NCI-H1048 (cell line): ENCODE measurements at places on chromosomes 16 and 17.

DNA sequence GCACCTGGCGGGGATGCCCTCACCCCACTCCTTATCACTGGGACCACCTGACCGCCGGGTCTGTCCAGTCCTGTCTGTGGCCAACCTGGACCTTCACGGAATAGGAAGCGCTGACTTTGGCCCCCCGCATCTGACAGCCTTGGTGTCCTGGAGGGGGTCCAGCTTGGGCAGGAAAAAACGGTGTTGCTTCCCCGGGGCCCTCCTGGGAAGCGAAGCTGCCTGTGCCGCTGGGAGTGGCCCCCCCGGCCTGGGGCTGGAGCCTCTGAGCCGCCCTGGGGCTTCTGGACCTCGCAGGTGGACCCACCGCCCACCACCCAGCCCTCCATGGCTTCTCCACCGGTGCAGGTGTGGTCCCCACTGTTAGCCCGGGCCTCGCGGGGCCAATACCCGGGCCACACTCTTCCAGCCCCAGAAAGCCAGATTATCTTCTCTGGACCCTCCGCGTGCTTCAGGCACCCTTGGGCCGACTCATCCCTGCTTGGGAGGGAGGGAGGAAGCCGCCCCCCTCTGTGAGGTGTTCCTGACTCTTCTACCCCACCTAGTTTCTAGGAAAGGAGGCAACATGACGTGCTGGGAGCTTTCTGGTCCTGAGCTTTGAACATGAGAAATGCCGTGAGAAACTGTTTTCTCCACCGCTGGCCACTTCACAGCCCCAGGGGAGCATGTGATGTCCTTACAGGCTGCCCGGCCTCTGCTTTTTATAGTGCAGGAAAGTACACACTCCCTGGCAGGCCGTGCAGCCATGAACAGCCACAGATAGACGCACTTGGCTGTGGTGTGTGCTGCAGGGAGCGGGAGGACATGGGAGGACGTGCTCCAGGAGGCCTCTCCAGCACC, 1.1 kb downstream of the C1QTNF1 start:
- no peak for DNase-seq

DNA sequence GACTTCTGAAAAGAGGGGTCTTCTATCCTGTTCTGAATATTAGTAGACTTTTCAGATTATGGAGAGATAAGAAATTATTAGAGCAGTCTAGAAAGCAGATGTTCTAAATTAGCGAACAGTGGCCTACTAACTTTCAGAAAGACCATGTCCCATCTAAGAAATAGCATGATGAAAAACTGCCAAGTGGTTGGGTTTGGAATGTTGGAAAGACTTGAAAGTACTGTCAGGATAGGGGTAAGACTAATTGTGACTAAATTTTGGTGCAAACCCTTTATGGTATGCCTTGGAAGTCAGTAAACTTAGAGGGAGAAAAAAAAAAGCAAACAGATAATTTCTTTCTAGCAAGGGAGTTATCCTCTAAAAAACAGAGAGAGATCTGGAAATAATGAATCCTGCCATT, 41.1 kb downstream of the TANGO6 start:
- no peak for DNase-seq

DNA sequence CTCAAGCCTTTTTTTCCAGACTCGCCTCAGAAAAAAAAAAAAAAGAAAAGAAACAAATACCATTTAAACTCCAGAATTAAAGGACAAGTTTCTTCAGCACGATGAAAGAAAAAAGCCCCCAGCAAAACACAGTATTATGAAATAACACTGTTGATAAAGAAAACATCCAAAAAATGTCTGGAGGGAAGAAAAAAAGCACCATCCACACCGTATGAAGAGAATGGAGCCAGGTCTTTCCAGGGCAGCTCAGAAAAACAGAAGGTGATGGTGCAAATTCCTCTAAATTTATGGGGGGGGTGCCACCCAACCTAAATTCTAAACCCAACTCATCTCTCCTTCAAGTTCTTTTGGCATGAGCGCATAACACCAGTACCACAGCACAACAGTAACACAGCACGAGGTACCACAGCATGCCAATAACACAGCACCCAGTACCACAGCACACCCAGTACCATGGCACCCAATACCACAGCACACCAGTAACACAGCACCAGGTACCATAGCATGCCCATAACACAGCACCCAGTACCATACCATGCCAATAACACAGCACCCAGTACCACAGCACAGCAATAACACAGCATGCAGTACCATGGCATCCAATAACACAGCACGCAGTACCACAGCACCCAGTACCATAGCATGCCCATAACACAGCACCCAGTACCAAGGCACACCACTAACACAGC, 19.0 kb downstream of the AXIN1 start:
- DNase-seq, result no peak

GRCh38 chr17:42676424-42677011, at the start of gene PLEKHH3:
Gene PLEKHH3 (minus strand): TSS chr17:42676994. CDS start chr17:42676563, 431 bp downstream.
- DNase-seq, result no peak

DNA sequence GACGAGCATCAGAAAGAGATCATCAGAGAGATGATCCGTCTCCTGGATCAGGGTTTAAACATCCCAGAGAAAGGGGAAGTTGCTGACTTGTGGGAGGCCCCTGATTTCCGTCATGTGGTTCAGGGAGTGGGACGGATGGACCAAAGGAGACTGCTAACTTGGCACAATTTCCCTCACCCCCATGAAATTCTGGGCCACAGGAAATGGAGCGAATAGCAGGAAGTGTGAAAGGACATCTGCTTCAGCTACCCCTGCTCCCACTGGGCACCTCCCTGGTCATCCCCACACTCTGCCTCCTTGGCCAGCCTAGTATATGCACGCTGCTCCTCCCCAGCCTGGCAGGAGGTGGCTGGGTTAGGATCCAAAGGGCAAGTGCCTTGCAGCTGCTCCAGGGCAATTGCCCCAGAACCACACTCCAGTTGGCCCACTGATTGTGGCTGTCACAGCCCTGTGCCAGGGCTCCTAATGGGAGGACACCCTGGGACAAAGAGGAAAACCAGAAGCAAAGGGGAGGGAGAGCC, 1.3 kb downstream of the ARRB2 start:
- no peak for DNase-seq

DNA sequence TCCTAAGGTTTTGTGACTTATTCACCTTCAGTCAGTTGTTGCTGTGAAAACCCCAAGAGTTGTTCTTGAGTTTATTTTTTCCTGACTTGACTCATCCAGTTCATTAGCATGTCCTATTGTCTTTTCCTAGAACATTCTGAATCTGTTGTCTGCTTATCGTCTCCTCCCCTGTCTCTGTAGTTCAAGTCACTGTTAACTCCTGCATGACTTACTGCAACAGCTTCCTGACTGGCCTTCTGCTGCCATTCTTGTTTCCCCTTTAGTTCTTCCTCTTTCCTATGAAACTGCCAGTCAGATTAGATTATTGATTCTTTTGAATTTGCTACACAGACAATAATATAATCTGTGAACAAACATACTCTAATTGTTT, 161.5 kb downstream of the FTO start:
- DNase-seq, result no peak

GRCh38 chr17:77995146-77995852, 36.8 kb downstream of the TNRC6C start:
- DNase-seq, result no peak

GRCh38 chr17:17834974-17835373, 1.8 kb downstream of the SREBF1 start:
- no peak for DNase-seq

- DNase-seq, result peak; percentile 76
Measured at GRCh38 chr16:84013787-84014569, 28.6 kb downstream of the SLC38A8 start.

- no peak for DNase-seq
Measured at GRCh38 chr17:32495359-32496231, 8.8 kb downstream of the CDK5R1 start.

GRCh38 chr16:77300256-77300655, 101.0 kb downstream of the SYCE1L start:
- no peak for DNase-seq

DNA sequence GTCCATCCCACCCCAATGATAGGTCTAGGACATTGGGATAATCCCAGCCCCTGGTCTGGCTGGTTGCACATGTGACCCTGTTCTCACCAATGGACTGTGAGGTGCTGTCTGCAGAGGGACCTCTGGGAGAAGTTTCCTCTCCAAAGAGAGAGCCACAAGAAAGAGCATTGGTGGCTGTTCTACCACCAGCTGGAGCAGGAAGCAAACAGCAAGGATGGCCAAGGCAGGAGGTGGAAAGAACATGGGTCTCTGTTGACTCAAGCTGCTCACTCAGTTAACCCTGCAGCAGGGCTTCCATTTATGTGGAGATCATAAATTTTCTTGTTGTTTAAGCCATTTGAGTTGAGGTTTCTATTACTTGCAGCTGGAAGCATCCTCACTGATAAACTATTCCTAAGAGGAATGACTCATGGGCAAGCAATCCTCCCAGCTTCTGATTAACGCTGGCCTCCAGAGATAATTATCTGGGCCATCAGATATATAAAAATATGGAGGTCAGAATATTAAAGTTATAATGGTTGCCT, 52.6 kb downstream of the CYB5B start:
- no peak for DNase-seq

- DNase-seq, result no peak
Measured at GRCh38 chr16:9016824-9017223, 53.1 kb upstream of the USP7 start.

GRCh38 chr16:81491541-81492188, 47.1 kb downstream of the CMIP start:
- DNase-seq, result no peak

DNA sequence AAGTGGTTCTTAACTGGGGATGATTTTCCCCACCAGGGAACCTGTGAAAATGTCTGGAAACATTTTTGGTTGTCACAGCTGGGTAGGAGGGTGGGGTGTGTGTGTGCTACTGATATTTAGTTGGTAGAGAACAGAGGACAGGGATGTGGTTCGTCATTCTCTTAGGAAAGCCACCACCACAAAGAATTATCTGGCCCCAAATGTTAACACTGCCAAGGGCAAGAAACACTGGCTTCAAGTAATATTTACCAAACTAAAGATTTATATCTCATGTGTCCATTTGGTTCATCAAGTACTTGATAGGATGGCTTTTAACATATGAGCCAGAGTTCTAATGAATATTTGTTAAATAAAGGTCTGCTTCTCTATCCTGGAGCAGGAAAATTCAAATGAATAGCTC, 19.5 kb downstream of the MPHOSPH6 start:
- no peak for DNase-seq

- no peak for DNase-seq
Measured at GRCh38 chr16:1561266-1561665, 27.8 kb downstream of the TMEM204 start.

GRCh38 chr17:42276609-42277341, 584 bp upstream of the STAT5B start:
- DNase-seq, result no peak

DNA sequence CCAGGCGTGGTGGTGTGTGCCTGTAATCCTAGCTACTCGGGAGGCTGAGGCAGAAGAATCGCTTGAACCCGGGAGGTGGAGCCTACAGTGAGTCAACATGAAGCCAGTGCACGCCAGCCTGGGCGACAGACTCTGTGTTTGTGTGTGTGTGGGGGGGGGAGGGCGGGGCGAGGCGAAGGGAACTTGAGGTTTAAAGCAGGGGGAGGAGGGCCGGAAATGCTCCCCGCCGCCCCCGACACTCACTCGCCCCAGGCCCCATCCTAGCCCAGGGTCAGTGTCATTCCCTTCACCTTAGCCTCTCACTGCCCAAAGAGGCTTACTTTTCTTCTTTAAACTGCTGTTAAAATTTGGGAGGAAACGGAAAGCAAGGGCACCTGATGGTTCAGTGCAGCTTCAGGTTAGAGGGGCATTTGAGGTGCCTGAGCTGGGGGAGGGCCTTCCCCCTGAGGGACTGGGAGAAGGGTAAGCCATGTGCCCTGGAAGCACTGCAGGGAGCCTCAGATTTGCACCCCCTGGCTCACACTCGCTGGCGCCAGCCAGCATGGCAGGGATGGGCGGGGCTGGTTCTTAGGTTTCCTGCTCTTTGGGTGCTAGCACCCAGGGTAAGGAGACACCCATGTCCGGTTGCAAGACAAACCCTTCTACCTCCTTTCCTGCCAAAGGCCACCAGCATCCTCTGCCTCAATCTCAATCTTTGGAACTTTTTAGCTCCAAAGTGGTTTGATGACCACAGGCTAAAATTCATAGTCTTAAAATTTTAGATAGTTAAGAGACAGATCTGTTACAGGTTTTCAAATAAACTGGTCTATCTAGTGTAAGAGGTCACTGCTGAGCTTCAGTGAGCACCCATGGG, 2.2 kb upstream of the LIMD2 start:
- DNase-seq, result no peak

GRCh38 chr16:4777339-4778049, 10.5 kb upstream of the ZNF500 start:
- no peak for DNase-seq

DNA sequence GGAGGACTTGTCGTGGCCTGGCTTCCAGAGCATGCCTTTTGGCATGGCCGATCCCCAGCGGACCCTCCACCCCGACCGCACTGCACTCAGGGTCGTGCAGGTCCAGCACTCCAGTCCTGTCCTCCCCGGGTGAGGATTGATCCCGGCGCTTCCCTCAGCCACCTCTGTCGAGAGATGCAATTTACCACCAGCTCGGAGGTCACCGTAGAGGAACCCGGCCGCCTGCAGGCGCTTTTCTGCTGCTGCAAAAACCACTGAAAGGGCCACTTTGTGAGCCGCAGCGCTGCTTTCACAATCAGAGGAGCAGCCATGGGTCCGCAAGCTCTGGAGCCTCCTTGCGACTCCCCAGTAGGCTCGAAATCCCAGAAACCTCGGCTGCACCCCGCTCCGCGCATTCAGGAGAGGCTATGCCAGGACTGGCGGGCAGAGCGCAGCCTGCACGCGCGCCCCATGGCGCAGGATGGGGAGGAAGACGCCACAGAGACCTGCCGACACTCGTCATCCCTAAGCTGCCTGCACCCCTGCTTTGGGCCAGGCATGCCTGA, 134.2 kb downstream of the HS3ST2 start:
- DNase-seq, result no peak

GRCh38 chr16:87560428-87561199, 41.7 kb upstream of the JPH3 start:
- DNase-seq, result no peak

GRCh38 chr16:54722210-54722676, 208.4 kb upstream of the IRX5 start:
- no peak for DNase-seq

DNA sequence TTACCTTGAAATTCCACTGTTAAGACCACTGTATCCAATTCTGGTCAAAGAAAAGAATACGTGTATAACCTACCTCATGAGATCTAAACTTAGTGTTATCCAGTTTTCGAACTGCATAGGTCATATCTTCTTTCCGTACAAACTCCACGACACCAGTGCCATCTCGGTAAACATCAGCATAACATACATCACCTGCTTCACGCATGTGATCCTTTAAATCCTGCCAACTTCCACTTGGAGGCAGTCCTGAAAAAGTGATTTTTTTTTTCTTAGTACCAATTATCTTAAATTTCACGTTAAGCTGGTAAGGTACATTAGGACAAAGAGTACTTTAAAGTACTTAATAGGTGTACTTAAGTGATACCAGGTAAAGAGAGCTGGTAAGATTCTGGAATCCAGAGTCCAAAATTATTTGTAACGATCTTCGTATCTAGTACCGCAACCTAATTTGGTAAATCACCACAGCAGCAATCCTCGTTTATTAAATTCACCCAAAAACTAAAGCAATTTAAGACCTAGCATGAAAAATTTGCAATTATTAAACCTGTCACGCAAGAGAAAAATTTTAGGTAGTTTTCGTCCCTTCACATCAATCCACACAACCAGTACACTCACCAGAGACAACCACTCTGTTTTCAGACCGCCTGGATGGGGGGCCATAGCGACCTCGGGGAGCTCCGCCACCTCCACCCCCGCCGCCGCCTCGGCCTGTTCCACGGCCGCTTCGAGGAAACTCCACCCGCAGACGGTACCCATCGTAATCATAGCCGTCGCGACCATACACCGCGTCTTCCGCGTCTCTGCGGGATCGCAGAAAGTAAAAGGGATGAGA, 1.1 kb downstream of the SRSF1 start:
- DNase-seq, result no peak
